Left hindlimb (tissue), 1 donor: ENCODE measurements at places on chromosomes 1 and 21.

- no peak for DNase-seq
These were observed 107.2 kb upstream of the WLS start for GRCh38 chr1:68339505-68339904.

DNA sequence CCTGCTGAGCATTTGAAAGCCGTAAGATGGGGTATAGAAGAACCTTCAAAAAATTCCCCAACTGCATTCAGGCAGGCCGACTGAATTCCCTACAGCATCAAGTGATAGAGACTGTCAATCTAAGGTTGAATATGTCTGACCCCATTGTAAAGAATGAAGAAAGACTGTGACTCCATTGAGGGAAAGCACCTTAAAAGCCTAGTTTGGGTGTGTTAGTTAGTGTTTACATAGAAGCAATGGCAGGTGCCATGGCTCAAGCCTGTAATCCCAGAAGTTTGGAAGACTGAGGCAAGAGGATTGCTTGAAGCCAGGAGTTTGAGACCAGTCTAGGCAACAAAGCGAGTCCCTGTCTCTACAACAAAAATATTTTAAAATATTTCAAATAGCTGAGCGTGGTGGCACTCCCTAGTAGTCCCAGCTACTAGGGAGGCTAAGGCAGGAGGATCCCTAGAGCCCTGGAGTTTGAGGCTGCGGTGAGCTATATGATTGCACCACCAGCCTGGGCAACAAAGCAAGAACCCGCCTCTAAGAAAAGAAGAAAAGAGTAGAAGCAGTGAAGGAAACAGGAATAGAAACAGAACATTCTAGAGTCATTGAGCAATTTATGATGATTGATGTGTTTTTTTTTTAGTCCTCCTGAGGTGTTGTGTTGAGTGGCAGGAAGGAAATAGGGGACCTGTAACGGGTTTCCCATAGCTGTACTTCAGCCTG is 15.4 kb downstream of the POLR3GL start:
- DNase-seq: no peak

DNA sequence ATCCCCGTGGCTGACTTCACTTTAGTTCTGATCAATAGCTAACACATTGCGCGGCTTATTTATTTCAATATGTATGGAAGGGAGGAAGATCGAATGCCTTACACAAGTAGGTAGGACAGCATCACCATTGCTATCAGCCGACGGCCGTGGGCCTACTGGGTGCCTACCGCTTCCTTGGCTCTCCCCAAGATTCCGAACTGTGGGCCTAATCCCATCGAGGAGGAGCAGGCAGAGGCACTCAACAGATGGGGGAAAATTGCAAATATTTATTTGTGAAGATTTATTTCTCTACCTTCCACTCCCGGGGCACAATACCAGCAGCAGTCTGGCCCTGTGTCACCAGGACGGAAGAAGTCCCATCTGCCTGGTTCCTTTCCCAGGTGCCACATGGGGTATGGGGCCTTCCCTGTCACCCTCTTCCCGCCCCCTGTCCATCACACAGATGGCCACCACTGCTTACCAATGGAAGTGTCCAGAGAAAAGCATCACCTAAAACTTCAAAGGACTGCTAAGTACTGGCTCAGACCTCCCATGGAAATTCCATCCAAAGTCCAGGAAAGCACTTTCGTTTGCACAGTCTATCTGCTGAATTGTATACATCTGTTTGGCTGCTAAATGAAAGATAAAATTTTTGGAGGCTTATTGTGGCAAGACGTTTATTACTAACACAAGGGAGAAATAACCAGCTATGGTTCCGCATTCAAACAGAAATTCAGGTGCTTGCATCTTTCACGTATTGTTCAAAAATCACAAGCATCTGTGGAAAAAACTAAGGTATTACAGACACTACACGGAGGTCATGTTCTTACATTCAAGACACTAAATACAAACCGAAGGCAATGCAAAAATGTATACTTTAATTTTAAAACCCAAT is 11.8 kb downstream of the AGT start:
- DNase-seq: no peak

DNA sequence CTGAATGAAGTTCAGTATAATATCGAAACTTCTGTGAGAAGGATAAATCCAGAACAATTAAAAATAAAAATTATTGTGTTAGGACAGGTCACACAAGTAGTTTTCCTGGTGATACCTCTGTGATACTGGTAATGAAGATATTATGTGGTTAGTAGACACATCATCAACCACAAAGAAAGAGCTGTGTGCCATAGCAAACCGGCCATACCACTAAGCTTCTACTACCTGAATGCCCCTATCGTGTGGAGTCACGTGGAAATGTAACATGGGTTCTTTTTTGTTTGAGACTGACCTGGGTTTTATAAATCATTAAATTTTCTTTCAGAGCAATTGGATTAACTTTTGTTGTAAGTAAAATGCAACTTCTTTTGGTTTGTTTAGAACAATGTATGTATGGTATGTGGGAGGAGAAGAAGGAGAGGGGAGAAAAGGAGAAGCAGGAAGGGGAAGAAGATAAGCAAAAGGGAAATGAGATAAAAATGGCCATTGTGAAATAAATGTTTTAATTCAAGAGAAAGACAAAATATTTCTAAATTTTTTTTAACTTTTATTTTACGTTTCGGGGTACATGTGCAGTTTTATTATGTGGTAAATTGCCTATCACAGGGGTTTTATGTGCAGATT is 58.2 kb upstream of the LRRC8B start:
- DNase-seq: no peak

GRCh38 chr1:94772230-94772641 is 47.9 kb upstream of the SLC44A3 start:
- DNase-seq: no peak

GRCh38 chr1:201224666-201225370 is 34.2 kb downstream of the IGFN1 start:
- no peak for DNase-seq

GRCh38 chr1:97046765-97047420 is 325.3 kb downstream of the PTBP2 start:
- no peak for DNase-seq

DNA sequence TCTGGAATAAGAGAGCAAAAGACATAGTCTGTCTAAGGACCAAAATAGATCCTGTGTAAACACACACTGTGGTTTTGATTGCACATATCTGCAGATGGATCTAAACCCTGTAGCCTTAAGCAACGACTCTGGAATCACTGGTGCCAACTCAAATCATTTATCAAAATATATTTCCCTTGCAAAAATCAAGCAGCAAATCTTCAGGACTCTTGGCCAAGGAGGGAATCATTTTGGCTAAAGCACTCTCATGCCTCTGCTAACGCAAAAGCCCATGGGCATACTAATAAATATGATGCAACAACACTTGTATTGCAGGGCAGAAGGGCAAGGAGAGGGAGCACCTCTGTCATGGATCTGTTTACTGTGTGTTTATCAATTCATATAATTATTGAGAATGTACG is 155.4 kb upstream of the DUSP10 start:
- no peak for DNase-seq

GRCh38 chr1:174982971-174983689 is 16.6 kb upstream of the CACYBP start:
- no peak for DNase-seq

GRCh38 chr1:164756741-164757140 is 197.8 kb downstream of the PBX1 start:
- DNase-seq: no peak

DNA sequence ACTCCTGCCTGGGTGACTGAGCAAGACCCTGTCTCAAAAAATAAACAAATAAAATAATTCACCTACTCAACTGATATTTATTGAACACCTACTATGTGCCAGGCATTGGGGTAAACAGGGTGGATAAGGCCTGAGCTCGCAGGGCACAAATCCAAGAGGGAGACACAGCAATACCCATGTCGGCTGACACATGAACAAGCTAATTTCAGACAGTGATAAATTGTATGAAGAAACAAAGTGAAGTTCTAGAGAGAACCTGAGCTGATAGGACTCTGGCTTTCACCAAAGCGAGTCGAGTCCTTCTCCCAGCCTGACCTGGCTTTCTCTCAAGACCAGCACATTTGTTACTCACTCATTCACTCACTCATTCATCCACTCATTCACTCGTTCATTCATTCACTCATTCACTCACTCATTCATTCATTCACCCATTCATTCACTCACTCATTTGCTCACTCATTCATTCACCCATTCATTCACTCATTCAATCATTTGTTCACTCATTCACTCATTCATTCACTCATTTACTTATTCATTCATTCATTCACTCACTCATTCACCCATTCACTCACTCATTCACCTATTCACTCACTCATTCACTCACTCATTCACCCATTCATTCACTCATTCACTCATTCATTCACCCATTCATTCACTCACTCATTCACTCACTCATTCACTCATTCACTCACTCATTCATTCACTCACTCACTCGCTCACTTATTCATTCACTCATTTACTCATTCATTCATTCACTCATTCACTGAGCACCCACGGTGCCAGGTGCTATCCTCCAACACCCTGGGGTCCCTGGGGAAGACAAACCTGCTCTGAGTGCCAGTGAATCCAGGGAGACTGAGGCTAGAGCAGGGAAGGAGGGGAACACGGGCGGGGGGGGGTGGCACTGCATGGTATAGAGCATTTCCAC is 37.4 kb upstream of the CASZ1 start:
- DNase-seq: no peak

DNA sequence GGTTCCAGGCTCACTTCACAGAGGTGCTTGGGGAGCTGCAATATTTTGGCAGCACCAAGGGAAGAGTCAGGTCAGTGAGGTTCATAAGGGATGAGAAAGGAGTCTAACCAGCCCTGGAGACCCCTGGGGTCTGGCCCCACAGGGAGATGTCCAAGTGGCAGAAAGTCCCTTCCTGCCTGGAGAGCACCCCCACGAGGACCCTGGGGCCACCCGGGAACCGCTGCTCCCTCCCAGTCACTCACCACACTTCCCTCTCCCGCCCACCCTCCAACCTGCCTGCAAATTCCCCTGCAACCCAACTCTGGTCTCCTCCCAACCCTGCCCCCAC is 6.5 kb upstream of the ITGB2 start:
- DNase-seq: no peak
